ENCODE measurements at places on chromosomes 13 and 19.
A peak's percentile ranks its signal among the peaks of the same experiment; 100 is the strongest.

DNA sequence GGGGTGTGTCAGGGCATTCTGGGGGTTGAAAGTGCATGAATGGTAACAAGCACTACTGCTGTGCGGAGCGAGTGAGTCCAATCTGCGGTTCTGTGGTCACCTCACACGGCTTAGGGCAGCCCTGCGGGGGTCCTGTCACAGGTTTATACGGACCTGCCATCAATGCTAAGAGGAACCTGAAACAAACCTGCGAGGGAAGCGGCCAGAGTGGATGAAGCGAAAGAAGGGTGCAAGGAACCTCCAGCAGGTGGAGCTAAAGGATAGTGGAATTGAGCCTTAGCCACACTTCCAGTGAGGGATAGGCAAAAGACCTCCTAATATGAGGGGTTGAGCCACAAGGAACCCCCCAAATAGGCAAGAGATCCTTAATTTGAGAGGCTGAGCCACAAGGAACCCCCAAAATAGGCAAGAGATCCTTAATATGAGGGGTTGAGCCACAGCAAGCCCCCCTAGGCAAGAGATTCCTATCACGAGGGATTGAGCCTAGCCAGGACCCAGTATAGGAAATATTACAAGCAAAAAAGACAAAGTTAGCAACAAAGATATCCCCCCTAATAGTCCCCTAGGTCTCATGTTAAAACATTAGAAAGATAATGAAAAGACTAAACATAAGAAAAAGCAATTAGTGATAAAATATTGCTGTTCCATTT is 6.3 kb upstream of the ZNF69 start:
- peak; percentile 52 for DNase-seq

GRCh38 chr13:101455863-101456262 is 3.4 kb downstream of the ITGBL1 start:
- DNase-seq: peak; percentile 90

GRCh38 chr13:45302507-45302906 is 38.5 kb downstream of the TPT1 start:
- DNase-seq: no peak

DNA sequence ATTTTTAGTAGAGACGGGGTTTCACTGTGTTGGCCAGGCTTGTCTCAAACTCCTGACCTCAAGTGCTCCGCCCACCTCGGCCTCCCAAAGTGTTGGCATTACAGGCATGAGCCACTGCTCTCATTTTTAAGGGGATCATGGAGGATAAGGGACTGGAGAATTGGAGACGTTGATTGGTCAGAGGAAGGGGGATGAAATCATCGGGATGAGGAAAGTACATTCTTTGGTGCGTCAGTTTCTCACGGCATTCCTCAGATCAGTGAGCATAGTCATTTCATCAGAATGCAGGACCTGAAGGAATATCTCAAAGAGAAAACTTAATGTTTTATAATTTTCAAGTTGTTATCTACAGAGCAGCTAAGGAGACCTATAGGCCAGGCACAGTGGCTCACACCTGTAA is 14.0 kb downstream of the ZNF114 start:
- DNase-seq: peak; percentile 72

- DNase-seq: peak; percentile 50
Measured at GRCh38 chr19:18814063-18814462, 17.7 kb upstream of the UPF1 start.

DNA sequence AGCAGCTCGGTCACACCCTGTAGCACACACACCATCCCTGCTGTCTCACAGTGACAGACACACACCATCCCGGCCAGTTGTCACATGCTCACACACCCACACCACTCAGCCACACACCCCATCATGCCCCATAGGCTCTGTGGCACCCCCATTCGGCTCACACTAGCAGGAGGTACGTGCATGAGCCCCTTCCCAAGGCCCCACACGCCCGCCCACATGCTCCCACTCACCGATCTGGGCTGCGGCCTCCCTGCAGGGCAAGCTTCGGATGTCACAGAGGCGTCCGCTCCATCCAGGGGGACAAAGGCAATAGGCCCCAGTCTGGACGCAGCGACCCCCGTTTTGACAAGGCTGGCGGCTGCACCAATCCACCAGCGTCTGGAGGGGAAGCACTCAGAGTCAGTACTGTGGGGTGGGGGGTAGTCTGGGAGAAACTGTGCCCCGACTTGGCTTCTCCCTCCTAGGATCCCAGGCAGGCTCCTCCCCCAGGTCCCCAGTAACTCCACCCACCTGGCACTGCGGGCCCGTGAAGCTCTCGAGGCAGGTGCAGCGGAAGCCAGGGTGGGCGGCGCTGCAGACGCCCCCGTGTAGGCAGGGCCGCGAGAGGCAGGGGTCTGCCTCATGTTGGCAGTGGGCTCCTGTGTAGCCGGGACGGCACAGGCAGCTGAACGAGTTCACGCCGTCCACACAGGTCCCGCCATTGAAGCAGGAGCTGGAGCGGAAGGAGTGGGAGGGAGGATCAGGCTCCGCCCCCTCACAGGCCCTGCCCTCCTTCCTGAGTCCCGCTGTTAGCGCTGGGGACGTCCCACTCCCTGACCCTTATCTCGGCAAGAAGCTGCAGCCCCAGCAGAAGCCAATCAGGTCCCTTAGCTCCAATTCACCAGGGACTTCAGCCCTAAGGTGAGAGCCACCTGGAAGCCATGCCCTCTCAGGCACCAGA is 20.1 kb downstream of the NOTCH3 start:
- DNase-seq: no peak

GRCh38 chr13:24684600-24684998 is 4.4 kb downstream of the ATP12A start:
- no peak for DNase-seq

GRCh38 chr13:95226476-95226875 is 74.8 kb downstream of the ABCC4 start:
- no peak for DNase-seq

DNA sequence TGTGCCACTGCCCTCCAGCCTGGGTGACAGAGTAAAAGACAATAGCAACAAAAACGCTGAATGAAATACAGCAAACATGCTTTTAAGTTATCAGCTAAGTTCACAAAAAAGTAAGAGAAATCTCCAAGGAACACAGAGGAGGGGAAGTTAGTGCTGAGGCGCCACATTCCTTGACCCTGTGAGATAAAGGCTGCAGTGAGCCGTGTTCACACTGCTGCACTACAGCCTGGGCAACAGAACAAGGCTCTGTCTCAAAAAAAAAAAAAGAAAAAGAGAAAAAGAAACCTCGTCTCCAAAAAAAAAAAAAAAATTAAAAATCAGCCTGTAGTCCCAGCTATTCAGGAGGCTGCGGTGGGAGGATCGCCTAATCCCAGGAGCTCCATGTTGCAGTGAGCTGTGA is 16.3 kb upstream of the DOCK6 start:
- DNase-seq: no peak

DNA sequence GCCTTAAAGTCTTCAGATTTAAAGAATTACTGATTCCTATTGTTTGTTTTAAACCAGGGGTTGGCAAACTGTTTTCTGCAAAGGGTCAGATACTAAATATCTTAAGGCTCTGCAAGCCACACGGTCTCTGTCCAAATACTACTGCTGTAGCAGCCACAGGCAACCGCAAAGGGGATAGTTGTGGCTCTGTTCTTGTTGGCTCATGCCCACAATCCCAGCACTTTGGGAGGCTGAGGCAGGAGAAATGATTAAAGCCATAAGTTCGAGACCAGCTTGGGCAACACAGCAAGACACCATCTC is 22.4 kb downstream of the RANBP3 start:
- DNase-seq: peak; percentile 51

DNA sequence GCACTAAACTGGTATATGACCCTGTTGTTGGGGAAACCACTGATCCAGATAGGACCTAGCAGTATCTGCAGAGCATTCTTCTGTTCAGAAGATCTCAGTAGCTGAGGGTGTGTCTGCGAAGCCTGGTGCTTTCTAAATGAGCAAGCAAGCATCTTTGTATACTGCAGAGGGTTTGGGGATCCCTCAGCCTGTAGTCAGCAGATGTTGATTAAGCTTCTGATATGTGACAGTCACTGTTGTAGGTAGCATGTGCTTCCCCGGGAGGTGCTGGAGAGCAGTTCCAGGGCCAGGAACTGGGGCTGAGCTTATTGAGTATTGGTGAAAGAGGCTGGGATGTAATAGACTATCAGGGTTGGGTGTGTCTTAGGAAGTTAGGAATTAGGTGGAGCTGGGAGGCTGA is 1.5 kb downstream of the SCAF1 start:
- DNase-seq: no peak

- DNase-seq: no peak
Measured at GRCh38 chr13:64909184-64909583, 2321.0 kb downstream of the PCDH9 start.

DNA sequence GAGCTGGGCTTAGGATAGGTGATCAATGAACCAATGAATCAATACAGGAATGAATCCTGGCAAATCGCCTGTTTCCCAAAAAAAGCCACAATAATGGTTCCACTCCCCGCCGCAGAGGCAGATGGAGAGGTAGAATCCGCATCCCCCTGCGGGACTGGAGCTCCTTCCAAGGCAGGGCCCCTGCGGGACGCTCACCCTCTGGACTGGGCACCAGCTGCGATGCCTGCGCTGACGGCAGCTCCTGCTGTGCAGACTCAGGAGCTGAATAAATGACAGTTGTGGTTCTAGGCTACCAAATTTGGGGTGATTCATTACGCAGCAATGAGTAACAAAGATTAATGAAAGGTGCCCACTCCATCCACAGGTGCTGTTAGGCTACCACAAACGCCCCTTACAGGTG is 8.8 kb upstream of the CDC34 start:
- no peak for DNase-seq

DNA sequence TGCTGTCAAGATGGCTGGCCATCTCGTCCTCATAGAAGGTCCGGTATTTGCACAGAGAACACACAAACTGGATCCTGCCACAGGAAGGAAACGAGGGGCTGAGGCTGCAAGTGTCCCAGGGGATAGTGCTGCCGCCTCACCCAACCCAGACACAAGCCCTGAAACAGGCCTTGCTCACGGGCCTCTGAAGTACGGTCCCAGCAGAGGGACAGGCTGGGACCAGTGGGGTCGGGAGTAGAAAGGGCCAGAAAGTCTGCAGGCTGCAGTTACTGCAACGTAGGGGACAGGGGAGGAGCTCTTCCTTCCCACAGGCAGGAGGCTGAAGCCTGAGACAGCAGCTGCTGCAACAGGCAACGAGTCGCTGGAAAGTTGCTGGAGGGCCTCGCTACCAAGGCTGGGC is 18.2 kb upstream of the AKAP8 start:
- DNase-seq: no peak

DNA sequence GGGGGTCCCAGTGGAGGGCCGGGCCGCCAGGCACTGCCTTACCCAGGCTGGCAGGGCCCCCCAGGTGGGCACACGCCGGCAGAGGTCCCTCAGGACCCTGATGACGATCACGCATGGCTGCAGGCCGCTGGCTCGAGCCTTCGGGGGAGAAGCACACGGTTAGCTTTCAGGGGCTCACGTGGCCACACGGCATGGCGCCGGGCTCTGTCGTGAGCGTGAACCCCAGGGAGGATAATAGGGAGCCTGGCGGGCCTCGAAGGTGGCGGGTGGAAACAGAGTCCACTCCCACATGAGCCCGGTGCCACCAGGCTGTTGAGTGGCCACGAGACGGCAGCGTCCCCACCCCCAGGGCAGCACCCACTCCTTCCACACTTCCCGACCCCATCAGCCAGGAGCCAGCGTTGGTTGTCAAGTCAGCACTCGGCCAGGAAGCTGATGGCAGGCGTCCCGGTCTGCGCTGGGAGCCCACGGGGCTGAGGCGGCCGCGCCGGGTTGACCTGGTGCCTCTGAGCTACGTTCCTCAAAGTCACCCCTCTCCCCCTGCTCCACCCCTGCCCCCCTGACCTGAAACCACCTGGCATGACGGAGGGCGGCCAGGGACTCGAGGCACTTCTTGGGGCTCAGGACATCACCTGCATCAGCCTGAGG is 24.7 kb upstream of the MATK start:
- no peak for DNase-seq

- peak; percentile 26 for DNase-seq
Measured at GRCh38 chr13:102799426-102800144, 666 bp downstream of the BIVM start.

DNA sequence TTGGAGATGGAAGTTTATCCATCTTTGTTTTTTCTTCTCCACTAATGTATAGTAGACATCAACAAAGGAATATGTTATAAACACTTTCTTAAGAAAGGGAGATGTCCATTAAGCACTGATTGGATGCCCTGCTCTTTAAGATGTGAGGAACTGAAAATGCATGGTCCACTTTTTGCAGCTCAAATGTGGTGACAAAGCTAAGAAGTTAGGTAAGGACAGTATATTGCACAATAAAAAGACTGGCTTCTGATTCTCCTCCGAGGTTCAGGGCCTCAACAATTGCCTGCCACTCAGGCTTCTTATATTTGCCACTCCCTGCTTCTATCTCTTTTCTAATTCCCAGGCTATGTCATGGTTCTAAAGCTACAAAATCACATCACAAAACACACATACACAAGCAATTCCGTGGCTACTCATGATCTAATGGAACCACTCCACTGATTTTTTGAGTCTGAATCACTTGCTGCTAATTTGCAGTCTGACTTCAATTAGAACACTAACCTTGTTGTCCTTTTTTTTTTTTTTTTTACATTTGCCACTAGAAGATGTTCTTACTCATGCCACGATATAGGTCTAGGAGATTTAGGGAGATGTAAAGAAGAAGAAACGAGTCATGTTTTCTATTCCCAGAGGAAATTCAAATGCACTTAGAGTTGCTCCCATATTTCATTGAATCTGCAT is 29.6 kb upstream of the TNFSF11 start:
- no peak for DNase-seq

DNA sequence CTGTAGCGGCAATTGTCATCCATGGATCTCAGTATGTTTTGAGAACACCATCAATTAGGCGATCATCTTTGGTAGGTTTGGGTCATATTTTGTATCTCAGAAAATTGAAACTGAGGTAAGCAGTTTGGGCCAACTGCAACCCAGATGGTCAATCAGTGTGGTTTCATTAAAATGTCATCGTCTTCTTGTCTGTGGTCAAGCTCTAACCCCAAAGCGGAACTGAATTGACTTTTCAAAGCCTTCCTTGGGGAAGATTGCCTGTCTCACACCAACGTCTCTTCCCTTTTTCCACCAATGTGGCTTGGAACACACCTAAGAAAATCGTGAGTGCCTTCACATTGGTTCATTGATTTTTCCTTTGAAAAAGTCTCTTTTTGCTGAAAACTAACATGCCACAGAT is 56.3 kb upstream of the UBAC2 start:
- DNase-seq: no peak

DNA sequence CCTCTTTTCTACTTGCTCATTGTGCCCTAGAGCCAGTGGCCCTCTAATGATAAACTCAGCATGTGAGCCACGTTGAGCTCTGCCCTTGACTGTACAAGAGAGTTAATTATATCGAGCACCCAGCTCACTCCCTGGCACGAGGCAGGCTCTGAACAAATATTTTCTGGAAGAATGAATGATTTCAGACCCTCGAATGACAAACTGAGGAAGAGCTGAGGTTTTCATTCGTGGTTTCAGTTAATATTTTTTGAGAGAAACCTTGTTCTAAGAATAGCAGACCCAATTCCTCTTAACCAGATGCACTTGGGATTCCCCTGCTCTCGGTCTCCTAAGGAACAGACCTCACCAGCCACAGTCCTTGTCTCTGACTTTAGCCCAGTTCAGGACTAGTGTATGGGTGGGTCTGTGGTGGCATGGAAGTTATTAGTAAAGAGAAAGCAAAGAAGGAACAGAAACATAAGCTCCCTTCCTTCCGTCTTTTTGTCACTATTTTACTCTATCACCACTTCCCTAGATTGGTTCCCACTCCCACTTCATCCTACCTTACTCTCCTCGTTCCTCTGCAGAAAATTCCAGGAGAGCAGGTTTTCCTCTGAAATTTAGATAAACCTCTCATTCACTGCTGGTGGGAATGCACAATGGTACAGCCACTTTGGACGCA is 22.1 kb upstream of the WDFY2 start:
- DNase-seq: no peak
